ENCODE measurements at places on chromosomes 7 and 10. TPM values are rescaled to one million over a fixed set of nuclear protein-coding genes. Genes with fewer than 3 reads are reported as not detected.

SORBS1 gene
- 3.5 TPM for total RNA-seq

STK17A gene
- total RNA-seq: 10.8 TPM

NUTM2D gene
- total RNA-seq: 7.0 TPM

ALOX5 gene
- 9.2 TPM for total RNA-seq

FAM25C gene
- total RNA-seq: not detected

OR13A1 gene
- under 0.01 TPM for total RNA-seq

EMX2 gene
- total RNA-seq: not detected

TAS2R5 gene
- 1.9 TPM for total RNA-seq

TNS3 gene
- 67.3 TPM for total RNA-seq

TMEM176B gene
- 5.4 TPM for total RNA-seq
